ENCODE measurements at places on chromosomes 12 and 14.
A peak's percentile ranks its signal among the peaks of the same experiment; 100 is the strongest.

DNA sequence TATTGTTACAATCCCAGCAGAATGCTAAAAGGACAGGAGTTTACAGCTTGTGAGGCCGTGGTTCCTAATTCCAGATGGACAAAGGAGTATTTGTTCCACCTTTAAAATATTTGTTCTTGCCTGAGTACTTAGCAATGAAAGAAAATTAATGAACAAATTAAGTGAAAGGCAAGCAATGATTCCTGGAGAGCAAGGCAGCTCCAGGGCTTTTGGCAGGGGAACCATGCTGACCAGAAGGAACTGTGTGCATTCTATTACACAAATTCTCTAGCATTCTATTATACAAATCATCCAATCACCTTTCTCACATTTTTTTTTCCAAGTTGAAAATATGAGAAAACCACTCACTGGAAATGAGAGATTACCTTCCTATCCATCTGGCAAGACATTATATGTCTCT, 1.8 kb upstream of the BMAL2 start:
- no peak for DNase-seq

GRCh38 chr14:88929656-88930436, 105.4 kb downstream of the TTC8 start:
- DNase-seq: no peak

- DNase-seq: no peak
Observed at GRCh38 chr12:111010061-111010460, 89.7 kb upstream of the MYL2 start.

GRCh38 chr14:95831468-95831867, 45.2 kb upstream of the TUNAR start:
- DNase-seq: no peak

- DNase-seq: peak; percentile 27
Observed at GRCh38 chr12:119229837-119230236, 51.1 kb downstream of the HSPB8 start.

DNA sequence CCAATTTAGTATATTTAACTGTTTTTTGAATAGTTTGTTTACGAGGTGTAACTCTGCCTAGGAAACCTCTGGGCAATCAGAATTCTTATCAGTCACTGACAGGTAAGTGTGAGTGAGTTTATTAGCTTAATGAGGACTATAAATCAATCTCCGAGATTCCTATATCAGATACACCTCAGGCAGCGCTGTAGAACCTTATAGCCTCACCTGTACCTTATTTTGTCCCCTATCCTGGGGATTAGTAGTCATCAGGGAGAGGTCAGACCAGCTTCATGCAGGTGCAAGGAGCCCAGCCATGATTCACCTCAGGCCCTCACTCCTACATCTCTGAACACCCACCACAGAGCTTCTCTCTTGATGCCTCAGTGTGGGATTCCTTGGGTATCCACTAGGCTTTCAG, 256.0 kb downstream of the KTN1 start:
- DNase-seq: no peak
